T-helper 17 cell (primary cell): ENCODE measurements at places on chromosomes 4 and X.

DNA sequence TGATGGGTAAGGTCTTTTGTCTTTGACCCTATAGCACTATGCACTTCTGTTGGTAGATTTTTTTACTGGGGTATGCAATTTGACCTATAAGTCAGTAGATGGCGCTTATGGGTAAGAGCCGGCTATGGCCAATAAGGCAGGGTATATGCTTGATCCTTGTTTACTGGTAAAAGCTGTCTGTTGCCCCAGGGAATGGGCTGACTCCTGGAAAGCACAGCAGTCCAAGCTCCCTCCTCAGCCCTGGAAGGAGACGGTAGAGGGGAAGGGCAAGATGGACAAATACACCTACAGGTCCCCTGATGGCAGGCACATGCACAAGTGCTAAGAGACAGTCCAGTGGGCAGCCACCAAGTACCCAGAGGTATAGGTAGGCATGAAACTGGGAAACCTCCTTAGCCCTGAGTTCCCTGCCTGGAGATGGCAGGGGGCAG, 63.7 kb downstream of the ADAMTS3 start:
- no peaks in the 10 kb centered on the region for H3K4me1 ChIP-seq
- H3K27me3 ChIP-seq, result peaks cover 7% of the 10 kb centered on the region
- no peaks in the 10 kb centered on the region for H3K36me3 ChIP-seq

DNA sequence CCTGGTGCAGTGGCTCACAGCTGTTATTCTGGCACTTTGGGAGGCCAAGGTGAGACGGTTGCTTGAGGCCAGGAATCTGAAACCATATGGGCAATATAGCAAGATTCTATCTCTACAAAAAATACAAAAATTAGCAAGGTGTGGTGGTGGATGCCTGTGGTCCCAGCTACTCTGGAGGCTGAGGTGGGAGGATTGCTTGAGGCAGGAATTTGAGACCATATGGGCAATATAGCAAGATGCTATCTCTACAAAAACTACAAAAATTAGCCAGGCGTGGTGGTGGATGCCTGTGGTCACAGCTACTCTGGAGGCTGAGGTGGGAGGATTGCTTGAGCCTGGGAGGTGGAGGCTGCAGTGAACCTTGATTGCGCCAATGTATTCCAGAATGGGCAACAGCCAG, 2.3 kb downstream of the ADGRG4 start:
- DNase-seq, result no peak
- no peaks in the 10 kb centered on the region for H3K27me3 ChIP-seq
- H3K4me3 ChIP-seq, result no peak overlapping the region

DNA sequence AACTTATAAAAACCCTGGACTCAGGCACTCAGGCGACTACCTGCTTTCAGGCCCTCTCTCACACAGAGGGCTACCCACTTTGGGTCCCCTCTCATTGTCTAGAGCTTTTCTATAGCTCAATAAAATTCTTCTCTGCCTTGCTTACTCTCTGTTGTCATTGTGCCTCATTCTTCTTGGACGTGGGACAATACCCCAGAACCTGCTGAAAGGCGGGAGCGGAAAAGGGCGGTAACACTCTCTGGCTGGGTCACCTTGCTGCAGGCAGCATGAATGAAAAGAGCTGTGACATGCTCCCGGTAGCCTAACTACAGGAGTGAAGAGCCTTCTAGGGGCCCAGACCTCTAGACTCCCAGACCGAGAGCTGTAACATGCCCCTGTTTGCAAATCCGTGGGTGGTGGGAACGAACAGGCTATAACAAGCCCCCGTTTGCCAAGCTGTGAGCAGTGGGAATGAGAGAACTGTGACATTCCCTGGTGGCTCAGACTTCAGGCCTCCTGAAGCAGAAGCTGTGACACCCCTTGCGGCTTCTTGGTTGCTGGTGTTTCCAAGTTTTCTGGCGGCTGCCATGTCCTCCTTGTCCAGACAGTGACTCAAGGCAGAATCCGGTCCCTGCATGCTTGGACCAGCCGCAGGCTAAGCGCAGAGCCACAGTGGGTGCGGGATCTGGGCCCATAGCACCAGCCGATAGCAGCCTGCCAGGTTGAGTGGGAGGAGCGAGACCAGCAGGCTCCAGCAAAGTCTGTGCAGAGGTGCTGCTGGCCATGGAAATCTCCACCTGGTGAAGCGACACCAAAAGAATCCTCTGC, 684.6 kb downstream of the ARAP2 start:
- H3K27me3 ChIP-seq, result no peaks in the 10 kb centered on the region
- H3K27ac ChIP-seq, result no peak overlapping the region
- DNase-seq, result no peak
- no peaks in the 10 kb centered on the region for H3K36me3 ChIP-seq

DNA sequence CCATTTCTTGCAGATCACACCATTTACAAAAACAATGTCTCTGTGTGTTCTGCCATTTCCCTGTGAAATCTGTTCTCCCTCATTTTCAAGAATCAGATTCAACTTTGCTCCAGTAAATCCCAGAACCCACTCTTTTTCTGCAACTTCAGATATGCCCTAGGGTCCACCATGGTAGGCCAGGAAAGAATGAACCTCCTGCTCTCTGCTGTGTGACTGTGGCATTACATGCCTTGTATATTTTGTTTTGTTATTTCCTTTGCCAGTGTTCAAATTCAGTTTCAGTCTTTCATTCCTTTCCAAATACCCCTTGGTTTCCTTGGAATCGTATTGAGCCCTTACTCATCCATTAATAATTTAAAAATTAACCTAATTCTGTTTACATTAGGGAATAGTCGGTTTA, 290.2 kb upstream of the VCX start:
- no peak overlapping the region for H3K4me3 ChIP-seq
- H3K27me3 ChIP-seq, result no peaks in the 10 kb centered on the region
- H3K27ac ChIP-seq, result no peak overlapping the region
- no peaks in the 10 kb centered on the region for H3K36me3 ChIP-seq

- peaks cover 2% of the 10 kb centered on the region for H3K36me3 ChIP-seq
- no peaks in the 10 kb centered on the region for H3K27me3 ChIP-seq
- H3K4me1 ChIP-seq, result peaks cover 30% of the 10 kb centered on the region
- peak overlapping the region; percentile 90 for H3K27ac ChIP-seq
- no peak for DNase-seq
Measured at GRCh38 chrX:118536204-118536603, 40.6 kb downstream of the DOCK11 start.

DNA sequence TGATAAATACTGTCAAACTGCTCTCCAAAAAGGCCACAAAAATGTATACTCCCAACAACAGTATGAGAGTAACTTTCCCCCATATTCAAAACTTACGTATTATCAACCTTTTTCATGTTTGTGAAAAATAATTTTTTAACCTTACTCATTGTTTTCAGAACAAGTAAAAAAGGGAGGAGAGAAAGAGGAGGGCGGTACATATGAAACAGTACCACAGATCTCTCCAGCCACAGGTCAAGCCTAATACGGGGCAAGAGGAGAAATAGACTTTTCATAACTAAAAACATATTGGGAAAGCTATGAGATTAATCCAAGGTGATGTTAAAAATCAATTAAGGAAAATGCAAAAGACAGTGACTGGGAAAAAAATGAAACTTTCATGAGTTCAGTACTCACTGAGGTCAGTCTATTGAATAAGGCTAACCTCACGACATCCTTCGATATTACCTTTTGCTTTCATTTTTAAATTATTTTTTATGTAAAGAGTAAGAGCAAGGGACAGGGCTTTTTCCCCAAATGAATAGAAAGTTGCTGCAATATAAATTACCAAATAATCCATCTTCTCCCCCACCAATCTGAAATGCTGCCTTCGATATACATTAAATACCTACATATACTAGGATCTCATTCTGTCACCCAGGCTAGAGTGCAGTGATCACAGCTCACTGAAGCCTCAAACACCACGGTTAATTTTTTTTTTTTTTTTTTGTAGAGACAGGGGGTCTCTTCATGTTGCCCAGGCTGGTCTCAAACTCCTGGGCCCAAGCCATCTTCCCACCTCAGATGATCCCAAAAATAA, 25.3 kb downstream of the FBXW7 start:
- no peak for DNase-seq
- peak overlapping the region; percentile 27 for H3K27ac ChIP-seq
- H3K36me3 ChIP-seq, result peaks cover 3% of the 10 kb centered on the region
- no peaks in the 10 kb centered on the region for H3K27me3 ChIP-seq

- H3K27ac ChIP-seq, result no peak overlapping the region
- H3K36me3 ChIP-seq, result no peaks in the 10 kb centered on the region
- H3K4me3 ChIP-seq, result no peak overlapping the region
- no peak for DNase-seq
- H3K27me3 ChIP-seq, result no peaks in the 10 kb centered on the region
- no peaks in the 10 kb centered on the region for H3K4me1 ChIP-seq
Measured at GRCh38 chr4:157772907-157773306, 399.9 kb downstream of the GASK1B start.

GRCh38 chrX:31323658-31324057, 251.8 kb upstream of the FTHL17 start:
- no peaks in the 10 kb centered on the region for H3K4me1 ChIP-seq
- H3K4me3 ChIP-seq, result no peak overlapping the region
- H3K27ac ChIP-seq, result no peak overlapping the region
